ENCODE measurements at places on chromosomes 4 and X.

GRCh38 chrX:44017676-44018075, 44.5 kb upstream of the NDP start:
- DNase-seq = no peak

DNA sequence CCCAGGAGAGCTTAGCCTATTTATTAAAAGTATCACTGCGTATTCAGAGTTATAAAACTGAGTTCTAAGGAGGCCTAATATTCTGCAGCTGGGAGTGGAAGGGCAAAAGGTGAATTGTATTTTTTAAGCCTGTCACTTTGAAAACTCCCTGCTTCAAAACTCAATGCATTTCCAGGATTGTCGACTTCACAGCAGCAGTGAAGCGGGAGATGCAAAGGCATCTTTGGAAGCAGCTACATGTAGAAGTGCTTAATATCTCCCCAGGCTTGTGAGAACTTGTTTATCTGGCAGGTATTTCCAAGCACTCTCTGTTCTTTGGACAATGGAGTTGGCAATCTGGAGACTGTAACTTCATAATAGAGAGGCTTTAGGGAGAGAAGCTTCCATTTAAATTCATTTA, 717.5 kb upstream of the SLIT2 start:
- no peak for DNase-seq

DNA sequence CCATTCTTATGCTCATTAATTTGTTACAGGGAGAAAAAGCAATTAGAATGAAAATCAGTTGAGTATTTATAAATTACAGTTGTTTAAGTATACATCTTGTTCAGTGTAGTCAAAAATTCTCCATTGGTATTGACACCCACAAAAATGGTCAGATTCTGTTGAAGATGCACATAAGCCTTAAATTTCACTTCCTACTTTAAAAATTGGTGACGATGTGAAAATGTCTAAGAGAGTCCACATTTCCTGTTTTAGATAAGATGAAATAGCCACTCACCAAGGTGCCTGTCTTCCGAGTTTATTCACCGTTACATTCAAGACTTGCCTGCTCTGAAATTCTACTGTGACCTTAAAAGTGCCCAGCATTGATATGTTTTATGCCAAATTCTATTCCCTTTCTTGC, 93.6 kb downstream of the GPR143 start:
- DNase-seq = no peak

- no peak for DNase-seq
Observed at GRCh38 chr4:47538111-47538824, 53.2 kb downstream of the ATP10D start.

- DNase-seq = no peak
Observed at GRCh38 chr4:176435901-176436292, 116.1 kb downstream of the SPCS3 start.

- no peak for DNase-seq
Observed at GRCh38 chr4:167838686-167839085, 253.7 kb upstream of the ANXA10 start.

GRCh38 chrX:13087322-13088155, 43.1 kb upstream of the FAM9C start:
- DNase-seq = no peak

GRCh38 chrX:118853596-118853995, 30.0 kb downstream of the ZCCHC12 start:
- no peak for DNase-seq

- DNase-seq = no peak
Observed at GRCh38 chr4:139781066-139781465, 115.4 kb downstream of the MGST2 start.

- DNase-seq = no peak
Observed at GRCh38 chr4:98203332-98204235, 57.6 kb upstream of the RAP1GDS1 start.

GRCh38 chr4:170940043-170940724, 850.4 kb upstream of the AADAT start:
- DNase-seq = no peak

- DNase-seq = no peak
Observed at GRCh38 chr4:77856152-77856551, 6.5 kb upstream of the MRPL1 start.

- no peak for DNase-seq
Observed at GRCh38 chrX:70504772-70505450, 60.3 kb downstream of the DLG3 start.

GRCh38 chr4:8525383-8526120, 54.6 kb upstream of the GPR78 start:
- no peak for DNase-seq
